A549 treated with ZK216348 at 1 μM for 4 hours (cell line): ENCODE measurements at places on chromosomes 3 and 15. TPM values are rescaled to one million over a fixed set of nuclear protein-coding genes. Genes with fewer than 3 reads are reported as not detected.

LINGO1 gene
- total RNA-seq = 5.3 to 12.5 TPM (median 10.7 TPM) in 5 replicates

RPP25 gene
- 20.2 to 29.5 TPM (median 28.6 TPM) in 5 replicates for total RNA-seq

CSPG4 gene
- total RNA-seq = 0.04 to 0.27 TPM (median 0.09 TPM) in 5 replicates

ROBO2 gene
- total RNA-seq = not detected in 5 replicates

ROPN1B gene
- total RNA-seq = not detected in 5 replicates
